Purkinje cell (primary cell): ENCODE measurements at places on chromosomes 2 and 18. TPM values are rescaled to one million over a fixed set of nuclear protein-coding genes. Genes with fewer than 3 reads are reported as not detected.

Gene GPR75
- 1.1 and 1.5 TPM in 2 replicates for polyA plus RNA-seq

Gene FAM110C
- polyA plus RNA-seq, result 2.0 TPM in 1 of 2 replicates, not detected in the other

Gene ASXL3
- polyA plus RNA-seq, result 0.50 and 2.2 TPM in 2 replicates

Gene B4GALT6
- polyA plus RNA-seq, result 43.5 and 44.0 TPM in 2 replicates

Gene CYS1
- polyA plus RNA-seq, result 0.22 and 1.0 TPM in 2 replicates

Gene UGT1A1
- polyA plus RNA-seq, result not detected in 2 replicates

Gene TBR1
- 16.6 TPM in 1 of 2 replicates, not detected in the other for polyA plus RNA-seq

Gene UGT1A8
- polyA plus RNA-seq, result not detected in 2 replicates

Gene IL36A
- not detected in 2 replicates for polyA plus RNA-seq

Gene CPLX4
- 0.69 and 1.4 TPM in 2 replicates for polyA plus RNA-seq

Gene ANO7
- polyA plus RNA-seq, result not detected in 2 replicates

Gene FABP1
- not detected in 2 replicates for polyA plus RNA-seq

Gene SCN1A
- polyA plus RNA-seq, result 76.2 and 109 TPM in 2 replicates

Gene SLC38A11
- polyA plus RNA-seq, result 1.0 TPM in 1 of 2 replicates, not detected in the other

Gene FBXO48
- polyA plus RNA-seq, result 0.90 and 2.1 TPM in 2 replicates

Gene RAB12
- polyA plus RNA-seq, result 36.4 and 42.8 TPM in 2 replicates

Gene CDK5R2
- 1.2 and 1.6 TPM in 2 replicates for polyA plus RNA-seq

Gene REG1B
- polyA plus RNA-seq, result not detected in 2 replicates

Gene AGFG1
- 106 and 113 TPM in 2 replicates for polyA plus RNA-seq

Gene ACMSD
- not detected in 2 replicates for polyA plus RNA-seq

Gene KATNAL2
- 4.4 and 6.4 TPM in 2 replicates for polyA plus RNA-seq

Gene PSMA8
- polyA plus RNA-seq, result 1.5 and 2.1 TPM in 2 replicates

Gene IL36B
- polyA plus RNA-seq, result not detected in 2 replicates

Gene FLACC1
- 0.88 and 1.1 TPM in 2 replicates for polyA plus RNA-seq

Gene MAP3K19
- polyA plus RNA-seq, result 1.9 TPM in 1 of 2 replicates, not detected in the other

Gene SELENOI
- 18.2 and 19.6 TPM in 2 replicates for polyA plus RNA-seq

Gene NETO1
- 20.0 TPM in 1 of 2 replicates, not detected in the other for polyA plus RNA-seq

Gene OR6B2
- polyA plus RNA-seq, result not detected in 2 replicates

Gene ACKR3
- 0.56 TPM in 1 of 2 replicates, not detected in the other for polyA plus RNA-seq

Gene NOSTRIN
- 1.6 and 7.5 TPM in 2 replicates for polyA plus RNA-seq

Gene INHA
- polyA plus RNA-seq, result 0.60 and 1.7 TPM in 2 replicates

Gene CACNB4
- 169 and 194 TPM in 2 replicates for polyA plus RNA-seq

Gene NPAS2
- polyA plus RNA-seq, result 1.7 and 2.5 TPM in 2 replicates

Gene VIT
- polyA plus RNA-seq, result 6.9 TPM in 2 replicates

Gene CPO
- polyA plus RNA-seq, result 0.20 TPM in 1 of 2 replicates, not detected in the other

Gene PCARE
- polyA plus RNA-seq, result 0.22 TPM in 1 of 2 replicates, not detected in the other

Gene CXCR2
- not detected in 2 replicates for polyA plus RNA-seq

Gene XIRP2
- not detected in 2 replicates for polyA plus RNA-seq

Gene ZNF514
- polyA plus RNA-seq, result 4.2 and 5.9 TPM in 2 replicates

Gene RIT2
- polyA plus RNA-seq, result 15.9 and 21.0 TPM in 2 replicates

Gene ADCYAP1
- 33.4 and 53.7 TPM in 2 replicates for polyA plus RNA-seq

Gene VAPA
- 299 and 309 TPM in 2 replicates for polyA plus RNA-seq

Gene KCNF1
- 0.24 and 3.4 TPM in 2 replicates for polyA plus RNA-seq

Gene FIGN
- 11.4 TPM in 2 replicates for polyA plus RNA-seq

Gene HOXD13
- not detected in 2 replicates for polyA plus RNA-seq

Gene TRPM8
- 3.0 and 5.9 TPM in 2 replicates for polyA plus RNA-seq

Gene PROKR1
- polyA plus RNA-seq, result not detected in 2 replicates

Gene KCNK3
- polyA plus RNA-seq, result 0.16 and 0.39 TPM in 2 replicates

Gene RAX
- polyA plus RNA-seq, result not detected in 2 replicates

Gene NEURL3
- polyA plus RNA-seq, result not detected in 2 replicates

Gene PTPRN
- 89.5 and 103 TPM in 2 replicates for polyA plus RNA-seq

Gene MYO5B
- 0.17 and 0.38 TPM in 2 replicates for polyA plus RNA-seq

Gene SH3RF3
- 0.19 TPM in 1 of 2 replicates, not detected in the other for polyA plus RNA-seq

Gene APCDD1
- 1.1 and 3.3 TPM in 2 replicates for polyA plus RNA-seq

Gene RGPD5
- polyA plus RNA-seq, result 12.0 and 20.9 TPM in 2 replicates

Gene SYT4
- polyA plus RNA-seq, result 52.6 and 76.1 TPM in 2 replicates

Gene AGXT
- not detected in 2 replicates for polyA plus RNA-seq

Gene ANTXR1
- polyA plus RNA-seq, result 5.6 and 5.7 TPM in 2 replicates

Gene NR4A2
- 2.5 and 7.2 TPM in 2 replicates for polyA plus RNA-seq

Gene CNDP1
- 2.3 and 4.6 TPM in 2 replicates for polyA plus RNA-seq
